NCI-H2081 treated with DMSO at 0.1 percent for 48 hours (cell line): ENCODE measurements at places on chromosomes 6 and 20.

- DNase-seq = no peak
These were observed 212.5 kb downstream of the CDH4 start for GRCh38 chr20:61464307-61465303.

DNA sequence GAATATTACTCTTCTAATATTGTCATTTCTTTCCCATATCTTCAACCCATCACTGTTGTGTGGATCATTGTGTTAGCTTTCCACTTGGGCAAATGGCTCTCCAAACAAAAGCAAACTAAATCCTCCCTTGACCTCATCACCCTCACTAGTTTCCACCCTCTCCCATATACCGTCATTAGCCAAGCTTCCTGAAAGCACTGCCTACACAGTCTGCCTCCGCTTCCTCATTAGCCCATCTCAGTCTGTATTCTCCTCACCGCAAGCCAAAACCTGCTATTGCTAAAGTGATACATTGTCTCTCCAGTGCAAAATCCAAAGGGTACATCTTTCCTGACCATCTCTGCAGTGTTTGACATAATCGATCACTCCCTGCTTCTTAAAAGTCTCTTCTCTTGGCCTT is 212.6 kb downstream of the CLIC5 start:
- no peak for DNase-seq

DNA sequence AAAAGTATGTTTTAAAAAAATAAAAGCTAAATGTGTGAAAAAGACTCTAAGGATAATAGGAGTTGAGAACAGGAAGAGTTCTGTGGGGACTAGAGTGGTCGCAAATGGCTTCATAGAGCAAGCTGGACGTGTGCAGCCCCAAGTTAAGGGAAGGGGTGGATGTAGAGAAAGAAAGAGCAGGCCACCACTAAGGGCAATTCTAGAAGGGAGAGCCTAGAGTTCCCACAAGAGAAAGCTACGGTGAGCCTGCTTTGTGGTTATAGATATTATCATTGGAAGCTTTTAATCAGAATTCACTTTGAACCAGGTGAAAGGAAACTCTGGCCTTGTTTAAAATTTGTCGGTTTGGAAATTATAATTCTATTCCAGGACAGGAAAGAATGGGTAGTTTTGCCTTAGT is 101.6 kb downstream of the HIVEP2 start:
- DNase-seq = no peak

GRCh38 chr6:25579902-25580495 is 72.0 kb upstream of the SCGN start:
- DNase-seq = no peak

DNA sequence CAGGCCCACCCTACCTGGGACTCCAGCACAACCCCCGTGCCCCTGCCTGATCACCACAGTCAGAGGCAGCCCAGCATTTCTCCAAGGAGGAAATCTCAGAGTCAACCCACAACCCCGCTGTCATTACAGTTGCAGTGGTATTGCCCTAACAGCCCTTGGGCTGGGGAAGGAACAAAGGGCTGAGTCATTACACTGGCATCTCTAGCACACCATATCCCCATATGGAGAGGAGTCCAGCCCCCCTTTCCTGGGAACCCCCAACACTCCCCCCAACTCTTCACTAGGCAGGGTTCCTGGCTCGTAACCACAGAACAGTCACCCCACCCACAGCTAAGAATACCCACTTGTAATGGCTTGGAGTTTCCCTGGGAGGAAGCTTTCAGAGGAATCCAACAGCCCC is 149.4 kb upstream of the OGFRL1 start:
- DNase-seq = no peak

DNA sequence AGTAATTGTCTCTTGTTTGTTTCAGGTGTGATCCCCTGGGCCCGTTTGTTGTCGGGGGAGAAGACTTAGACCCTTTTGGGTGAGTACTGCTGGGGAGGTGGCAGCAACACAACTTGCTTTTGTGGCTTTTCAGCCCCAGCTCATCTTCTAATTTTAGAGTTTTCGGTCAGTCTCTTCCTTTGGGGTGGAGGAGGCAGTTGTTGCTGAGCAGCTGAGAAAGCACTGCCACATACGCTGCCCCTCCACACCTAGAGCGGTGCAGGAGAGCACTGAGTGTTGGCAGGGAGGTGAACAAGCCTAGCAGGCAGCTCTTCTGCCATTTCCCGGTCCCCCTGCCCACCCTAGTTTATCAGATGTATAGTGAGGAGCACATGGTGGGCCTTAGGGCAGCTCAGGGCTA is 21.7 kb downstream of the TMEM74B start:
- DNase-seq = no peak

GRCh38 chr20:63706852-63707557 is 771 bp downstream of the ARFRP1 start:
- no peak for DNase-seq

- no peak for DNase-seq
These were observed 27.0 kb downstream of the SOD2 start for GRCh38 chr6:159665868-159666635.

DNA sequence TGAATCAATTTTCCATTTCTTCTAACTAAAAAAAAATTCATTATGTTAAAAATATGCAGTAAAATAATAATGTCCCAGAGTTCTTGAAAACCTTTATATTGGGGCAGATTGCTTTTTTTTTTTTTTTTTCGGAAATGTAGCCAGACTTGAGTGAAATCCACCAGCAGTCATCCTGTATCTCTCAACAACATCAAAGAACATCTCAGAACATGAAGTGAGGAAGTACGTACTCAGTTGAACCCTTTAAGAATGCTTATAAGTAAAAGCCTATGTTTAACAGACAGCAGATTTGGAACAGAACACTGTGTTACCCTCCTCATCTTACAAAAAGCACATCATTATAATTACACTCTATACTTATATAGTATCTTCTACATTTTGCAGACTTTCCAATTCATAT is 51.0 kb upstream of the SUPT3H start:
- no peak for DNase-seq

GRCh38 chr6:7828124-7828523 is 82.5 kb downstream of the TXNDC5 start:
- no peak for DNase-seq

DNA sequence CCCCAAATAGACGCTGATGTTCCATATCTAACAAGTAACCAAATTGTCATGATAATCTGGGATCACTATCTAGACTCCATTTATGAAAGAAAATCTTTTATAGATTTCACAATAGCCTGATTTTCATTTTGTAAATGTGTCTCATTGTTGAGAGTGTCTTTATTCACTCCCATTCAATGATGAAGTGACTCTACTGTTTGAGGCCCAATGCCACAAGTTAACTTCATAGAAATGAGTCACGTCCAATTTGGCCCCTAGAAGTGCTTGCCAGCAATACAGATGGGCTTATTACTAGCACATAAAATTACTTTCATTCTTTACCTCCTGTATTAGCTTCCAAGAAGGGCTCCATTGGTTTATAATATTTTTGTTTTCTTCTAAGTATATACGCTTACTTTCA is 6.3 kb downstream of the IPCEF1 start:
- no peak for DNase-seq

- DNase-seq = no peak
These were observed 46.8 kb downstream of the TRDN start for GRCh38 chr6:123589973-123590372.

GRCh38 chr20:37290158-37290810 is 829 bp downstream of the MANBAL start:
- DNase-seq = no peak

- no peak for DNase-seq
These were observed 103.0 kb upstream of the RREB1 start for GRCh38 chr6:7004581-7005297.

DNA sequence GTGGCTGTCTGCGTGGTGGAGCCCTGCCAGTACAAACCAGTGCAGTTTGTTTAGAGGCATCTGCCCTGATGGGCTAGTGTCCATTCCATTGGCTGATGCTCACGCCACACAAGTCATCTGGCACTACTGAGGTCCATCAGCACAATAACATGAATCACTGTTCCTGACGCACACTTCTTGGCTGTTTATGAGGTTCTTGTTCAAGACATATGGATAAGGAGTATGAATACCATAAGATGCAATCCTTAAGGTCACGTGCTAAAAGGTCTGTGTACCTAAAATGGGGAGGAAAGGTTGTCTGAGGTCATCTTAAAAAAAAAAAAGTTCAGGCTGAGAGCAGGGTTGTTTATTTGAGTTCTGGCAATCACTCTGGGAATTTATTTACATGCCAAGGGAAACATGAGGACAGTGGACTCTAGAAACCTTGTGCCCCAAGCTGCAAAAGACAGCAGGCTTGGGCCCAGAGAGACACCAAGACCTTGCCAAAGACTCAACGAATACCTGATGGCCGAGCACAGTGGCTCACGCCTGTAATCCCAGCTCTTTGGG is 54.1 kb upstream of the SHLD1 start:
- no peak for DNase-seq

GRCh38 chr20:2902291-2902690 is 29.0 kb downstream of the PTPRA start:
- no peak for DNase-seq

- DNase-seq = no peak
These were observed 4.4 kb upstream of the PXDC1 start for GRCh38 chr6:3755637-3756545.

DNA sequence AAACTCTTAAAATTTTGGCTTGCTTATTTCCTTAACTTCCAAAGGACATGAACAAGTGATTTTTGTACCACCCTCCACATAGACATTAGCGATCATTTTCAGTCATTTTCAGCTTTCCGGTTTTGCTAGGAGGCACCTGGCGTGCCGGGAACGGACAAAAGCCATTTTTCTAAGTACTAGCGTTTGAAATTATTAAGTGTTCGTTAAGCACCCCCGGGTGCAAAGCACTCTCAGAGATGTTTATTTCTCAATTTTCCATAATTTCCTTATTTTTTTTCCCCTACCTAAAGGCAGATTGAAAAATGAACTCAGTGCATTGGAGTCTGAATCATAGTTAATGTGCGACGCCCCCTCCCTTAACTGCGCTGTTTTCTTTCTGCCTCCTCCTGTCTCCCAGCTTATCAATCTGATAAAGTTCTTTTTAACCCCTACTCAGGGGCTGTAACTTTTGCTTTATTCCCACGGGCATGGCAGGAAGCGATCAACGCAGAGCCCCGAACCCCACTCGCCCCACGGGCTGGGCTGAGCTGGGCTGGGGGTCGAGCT is 58.2 kb downstream of the ZNF831 start:
- no peak for DNase-seq

GRCh38 chr6:141990840-141991239 is 141.9 kb upstream of the GJE1 start:
- DNase-seq = no peak

- no peak for DNase-seq
These were observed 63.5 kb downstream of the THBS2 start for GRCh38 chr6:169190144-169190584.

GRCh38 chr6:18390476-18390875 is 3.3 kb downstream of the RNF144B start:
- DNase-seq = no peak

DNA sequence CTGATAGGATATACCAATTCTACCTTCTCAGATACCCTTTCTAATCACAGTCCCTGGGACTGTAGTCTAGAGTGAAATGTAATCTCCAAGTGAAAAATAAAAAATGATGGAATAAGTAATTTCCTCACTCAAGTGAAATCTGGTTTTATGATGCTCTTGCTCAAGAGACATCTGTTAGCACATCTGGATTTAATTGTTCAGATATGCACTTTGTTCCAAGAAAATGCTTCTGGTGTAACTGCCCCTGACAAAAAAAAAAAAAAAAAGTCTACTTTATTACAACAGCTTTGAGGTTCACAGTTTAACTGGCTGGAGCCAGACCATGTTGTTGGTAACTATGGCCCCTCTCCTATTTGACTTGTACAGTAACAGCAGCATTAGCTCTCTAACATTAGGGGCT is 251.8 kb downstream of the BTBD9 start:
- DNase-seq = no peak

- DNase-seq = no peak
These were observed 79.8 kb upstream of the LOC128125822 start for GRCh38 chr6:63492476-63492875.

DNA sequence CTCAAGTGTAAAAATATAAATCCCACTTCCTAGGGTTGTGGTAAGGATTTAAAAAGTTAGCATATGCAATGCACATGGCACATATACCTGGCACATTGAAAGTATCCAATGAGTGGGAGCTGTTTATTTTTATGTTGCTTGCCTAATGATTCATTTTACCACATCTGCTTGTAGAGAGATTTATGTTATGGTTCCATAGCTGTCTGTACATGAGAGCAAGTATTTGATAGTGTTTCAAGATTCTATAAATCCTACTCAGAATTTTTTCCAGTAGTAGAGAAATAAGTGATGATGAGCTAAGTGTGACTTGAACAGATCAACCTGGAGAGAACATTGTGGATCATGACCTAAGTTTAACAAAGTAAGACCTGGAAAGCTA is 125.3 kb upstream of the SPTLC3 start:
- no peak for DNase-seq

- no peak for DNase-seq
These were observed 32.5 kb upstream of the MCUR1 start for GRCh38 chr6:13846841-13847240.

GRCh38 chr6:39339096-39339867 is 16.8 kb upstream of the KCNK16 start:
- DNase-seq = no peak

DNA sequence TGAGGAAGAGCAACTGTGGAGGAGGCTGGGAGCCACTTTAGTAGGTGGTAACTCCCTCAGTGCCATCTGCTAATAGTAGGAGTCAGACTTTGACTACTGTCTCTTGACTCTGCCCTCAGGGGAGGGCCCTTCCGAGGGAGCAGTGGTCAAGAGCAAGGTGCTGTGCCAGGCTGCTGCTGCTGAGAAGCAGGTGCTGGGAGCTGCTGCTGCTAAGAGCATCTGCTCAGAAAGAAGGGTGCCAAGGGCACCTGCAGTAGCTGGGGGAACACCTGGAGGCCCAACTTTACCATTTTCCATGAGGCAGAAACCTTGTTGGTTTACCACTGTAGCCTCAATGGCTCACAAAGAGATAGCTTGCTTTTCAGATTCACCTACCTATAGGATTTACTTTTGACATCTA is 18.5 kb downstream of the GGTLC1 start:
- DNase-seq = no peak

DNA sequence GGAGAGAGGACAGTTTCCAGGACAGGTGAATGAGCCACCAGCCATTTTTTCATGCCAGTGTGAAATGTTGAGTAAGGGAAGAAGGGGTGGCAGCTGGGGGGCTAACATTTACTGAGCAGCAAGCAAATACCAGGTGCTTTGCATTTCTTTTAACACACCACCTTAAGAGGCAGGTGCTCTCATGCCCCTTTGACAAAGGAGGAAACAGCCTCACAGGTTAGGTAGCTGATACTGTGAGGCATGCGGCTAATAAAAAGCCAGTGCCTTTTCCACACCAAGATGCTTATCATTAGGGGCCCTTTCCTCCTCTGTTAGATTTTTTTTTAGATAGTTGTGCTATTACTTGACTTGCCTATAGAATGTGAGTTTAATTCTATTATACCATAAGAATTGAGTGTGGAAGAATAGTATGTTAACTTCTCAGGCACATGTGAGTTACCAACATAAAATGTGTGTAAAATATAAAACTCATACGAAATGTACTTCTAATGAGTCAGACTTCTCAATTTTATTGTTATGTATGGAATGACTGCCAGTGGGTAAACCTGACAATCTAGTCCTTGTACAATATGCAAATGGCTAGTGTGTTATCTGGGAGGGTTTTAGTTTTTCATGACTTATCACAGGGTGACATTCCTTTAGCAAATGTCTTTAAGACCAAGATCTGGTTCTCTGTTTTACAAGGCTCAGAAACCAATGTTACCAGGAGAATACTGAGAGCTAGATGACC is 260.0 kb downstream of the TMEM242 start:
- DNase-seq = no peak
